WERI-Rb-1 (cell line): ENCODE measurements at places on chromosomes 1 and 21.
A peak's percentile ranks its signal among the peaks of the same experiment; 100 is the strongest.

DNA sequence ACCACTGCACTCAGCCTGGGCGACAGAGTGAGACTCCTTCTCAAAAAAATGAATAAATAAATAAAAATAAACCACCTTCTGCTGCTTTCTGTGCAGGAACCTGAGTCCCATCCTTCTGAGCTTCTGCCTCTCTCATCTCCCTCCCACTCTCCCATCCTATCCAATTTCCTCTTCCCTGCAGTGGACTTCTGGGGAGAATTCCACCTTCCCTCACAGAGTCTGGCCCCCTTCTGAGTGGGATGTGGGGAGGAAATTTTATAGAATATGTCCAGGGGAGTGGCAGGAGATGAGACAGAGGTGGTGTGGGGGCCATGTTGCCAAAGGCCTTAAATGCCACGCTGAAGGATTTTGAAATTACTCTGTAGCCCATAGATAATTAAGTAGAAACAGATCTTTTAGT is 5.4 kb upstream of the EFNA1 start:
- no peak for DNase-seq

GRCh38 chr1:160717306-160717705 is 5.7 kb upstream of the CD48 start:
- DNase-seq: no peak

- peak; percentile 95 for DNase-seq
Measured at GRCh38 chr1:6246497-6247467, 2.8 kb downstream of the HES3 start.

- no peak for DNase-seq
Measured at GRCh38 chr1:46642115-46642680, 25.6 kb upstream of the MOB3C start.
